SJSA1 (cell line): ENCODE measurements at places on chromosomes 3 and 15. TPM values are rescaled to one million over a fixed set of nuclear protein-coding genes. Genes with fewer than 3 reads are reported as not detected.

AMOTL2 gene
- total RNA-seq = 86.3 and 142 TPM in 2 replicates

STRIT1 gene
- total RNA-seq = not detected in 2 replicates

- H3K27me3 ChIP-seq = no peaks in the 10 kb centered on the region
- H3K4me3 ChIP-seq = no peak overlapping the region
- H3K4me1 ChIP-seq = peaks cover 50% of the 10 kb centered on the region
- peak; percentile 58 for DNase-seq
- no peak overlapping the region for H3K27ac ChIP-seq
- H3K36me3 ChIP-seq = no peaks in the 10 kb centered on the region
Measured at GRCh38 chr15:95284933-95285421, 1045.5 kb upstream of the NR2F2 start.

GRCh38 chr3:69695933-69696332 is 43.3 kb upstream of the MITF start:
- no peaks in the 10 kb centered on the region for H3K27me3 ChIP-seq
- H3K36me3 ChIP-seq = no peaks in the 10 kb centered on the region
- no peak for DNase-seq
- H3K27ac ChIP-seq = no peak overlapping the region

DNA sequence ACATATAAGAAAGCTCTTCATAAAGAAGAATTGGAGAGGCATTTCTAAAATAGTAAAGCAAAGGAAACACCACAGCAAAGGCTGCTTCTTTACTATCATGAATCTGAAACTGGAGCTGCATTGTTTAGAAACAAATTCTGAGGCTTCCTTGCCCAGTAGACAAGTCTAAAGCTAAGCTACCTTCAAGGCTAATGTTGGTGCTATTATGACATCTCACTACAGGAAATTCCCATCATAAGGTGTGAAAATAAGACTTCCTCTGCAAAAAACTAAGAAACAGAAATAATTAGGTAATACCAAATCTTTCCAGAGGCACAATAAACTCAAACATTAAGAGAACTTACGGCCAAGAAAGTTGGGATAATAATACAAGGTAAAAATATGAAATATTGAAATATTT is 89.9 kb upstream of the P3H2 start:
- H3K27ac ChIP-seq = no peak overlapping the region
- 0 out of 2 replicates have a peak, but pooled peaks cover 5% of the 10 kb centered on the region for H3K4me1 ChIP-seq
- H3K27me3 ChIP-seq = no peaks in the 10 kb centered on the region
- no peak for DNase-seq
- no peak overlapping the region for H3K4me3 ChIP-seq

DNA sequence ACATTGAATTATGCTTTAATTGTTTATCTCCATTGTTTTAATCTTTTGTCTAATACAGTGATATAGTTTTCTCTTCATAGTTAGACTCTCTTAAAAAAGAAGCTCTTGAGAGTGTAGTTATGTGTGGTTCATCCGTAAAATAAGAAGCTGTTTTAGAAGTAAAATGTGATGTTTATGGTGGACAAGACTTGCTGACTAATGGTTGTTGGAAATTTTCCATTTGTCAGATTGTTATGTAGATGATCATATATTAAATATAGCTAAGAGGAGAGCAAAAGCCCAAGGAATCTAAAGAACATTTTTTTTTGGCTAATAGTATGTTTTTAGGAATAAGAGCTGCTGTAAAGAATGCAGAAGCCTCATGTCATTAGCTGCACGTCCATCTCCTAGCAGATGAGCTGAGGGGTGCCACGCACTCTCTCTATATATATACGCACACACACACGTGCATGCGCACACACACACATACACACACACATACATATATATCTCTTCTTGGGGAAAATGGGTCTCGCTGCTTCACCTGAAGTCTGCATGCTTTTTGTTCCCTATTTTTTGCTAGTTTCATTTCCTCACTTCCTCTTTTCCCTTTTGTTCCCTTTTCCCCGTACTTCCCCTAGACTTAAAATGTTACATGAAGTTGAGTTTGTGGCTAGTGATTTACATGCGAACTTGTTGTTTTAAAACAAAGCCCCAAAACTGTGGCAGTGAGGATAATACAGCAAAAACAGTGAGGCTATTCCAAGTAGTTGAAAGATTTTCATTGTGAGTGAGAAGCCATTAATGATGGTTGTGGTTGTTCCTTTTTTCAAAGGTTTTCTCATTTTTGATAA is 107.8 kb downstream of the MBNL1 start:
- no peak overlapping the region for H3K4me3 ChIP-seq
- peaks cover 13% of the 10 kb centered on the region for H3K4me1 ChIP-seq
- no peaks in the 10 kb centered on the region for H3K27me3 ChIP-seq
- H3K27ac ChIP-seq = no peak overlapping the region
- DNase-seq = no peak
- H3K36me3 ChIP-seq = peaks cover 20% of the 10 kb centered on the region

DNA sequence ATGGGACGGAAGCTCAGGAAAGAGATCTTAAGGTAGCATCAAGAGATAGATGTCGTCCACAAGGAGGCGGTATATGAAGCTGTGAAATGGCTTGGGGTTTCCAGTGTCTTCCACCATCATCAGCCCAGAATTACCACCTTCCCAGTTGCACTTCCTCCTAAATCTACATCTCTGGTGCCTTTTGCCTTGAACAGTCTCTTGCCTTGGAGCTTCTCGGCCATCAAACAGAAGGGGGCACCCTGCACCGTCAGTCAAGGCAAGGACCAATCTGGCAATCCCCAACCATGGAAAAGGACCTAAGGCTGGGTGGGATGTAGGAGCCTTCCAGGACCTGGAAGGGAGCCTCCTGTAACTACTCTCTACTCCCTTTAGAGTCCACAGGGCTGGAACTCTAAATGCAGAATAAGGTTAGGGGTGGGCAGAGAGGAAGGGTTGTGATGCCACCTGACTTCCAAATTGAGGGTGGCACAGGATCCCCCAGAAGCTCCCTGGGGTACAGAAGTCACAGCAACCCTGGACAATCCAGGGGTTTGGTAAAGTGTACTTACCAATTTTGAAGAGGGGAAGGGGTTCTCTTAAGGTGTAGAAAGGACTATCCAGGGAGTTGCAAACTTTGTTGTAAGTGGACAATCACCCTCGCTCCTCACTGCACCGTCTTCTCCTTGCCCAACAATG is 1.0 kb upstream of the RYR3 start:
- H3K4me3 ChIP-seq = no peak overlapping the region
- no peaks in the 10 kb centered on the region for H3K4me1 ChIP-seq
- no peak overlapping the region for H3K27ac ChIP-seq
- no peak for DNase-seq
- H3K36me3 ChIP-seq = no peaks in the 10 kb centered on the region

DNA sequence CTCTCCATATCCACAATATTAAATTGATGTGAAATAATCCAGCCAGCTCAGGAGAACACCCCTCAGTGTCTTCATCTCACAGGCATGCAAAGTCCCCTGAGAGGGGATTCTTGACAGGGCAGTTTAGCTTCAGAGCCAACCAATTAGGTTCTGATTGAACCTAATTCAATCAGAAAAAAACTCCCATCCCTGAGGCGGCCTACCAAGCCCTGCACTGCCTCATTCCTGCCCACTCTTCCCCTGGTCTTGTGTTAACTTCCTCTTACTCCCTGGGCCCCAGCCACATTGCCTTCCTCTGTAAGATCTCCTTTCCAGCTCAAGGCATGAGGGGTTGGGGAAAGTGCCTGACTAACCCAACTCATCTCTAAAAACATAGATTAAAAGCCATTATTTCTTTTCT is 46.1 kb downstream of the FRMD4B start:
- DNase-seq = no peak
- no peaks in the 10 kb centered on the region for H3K4me1 ChIP-seq
- H3K4me3 ChIP-seq = no peak overlapping the region
